ENCODE measurements at places on chromosomes 6 and 20.

GRCh38 chr6:17884498-17885478, 102.6 kb downstream of the KIF13A start:
- DNase-seq: no peak

GRCh38 chr6:24205020-24205492, 79.0 kb downstream of the NRSN1 start:
- peak; percentile 41 for DNase-seq

- DNase-seq: peak; percentile 28
These were observed 45.3 kb downstream of the ZNF292 start for GRCh38 chr6:87200469-87201175.

DNA sequence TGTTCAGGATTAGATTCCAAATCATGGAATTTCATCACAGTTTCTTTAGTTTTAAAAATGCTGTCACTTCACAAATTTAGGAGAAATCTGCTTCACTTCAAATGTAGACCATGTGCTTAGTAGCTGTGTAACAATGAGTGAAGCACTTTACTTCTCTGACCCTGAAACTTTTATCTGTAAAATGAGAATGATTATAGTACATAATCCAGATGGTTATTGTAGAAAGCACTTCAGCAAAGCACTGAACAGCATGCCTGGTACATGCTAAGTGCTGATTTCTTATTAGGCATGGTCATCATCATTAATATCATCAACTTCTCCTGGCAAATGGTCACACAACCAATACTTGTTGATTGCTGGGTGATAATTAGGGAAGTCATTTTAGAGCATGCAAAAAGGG, 705.0 kb downstream of the EPHA7 start:
- DNase-seq: no peak

DNA sequence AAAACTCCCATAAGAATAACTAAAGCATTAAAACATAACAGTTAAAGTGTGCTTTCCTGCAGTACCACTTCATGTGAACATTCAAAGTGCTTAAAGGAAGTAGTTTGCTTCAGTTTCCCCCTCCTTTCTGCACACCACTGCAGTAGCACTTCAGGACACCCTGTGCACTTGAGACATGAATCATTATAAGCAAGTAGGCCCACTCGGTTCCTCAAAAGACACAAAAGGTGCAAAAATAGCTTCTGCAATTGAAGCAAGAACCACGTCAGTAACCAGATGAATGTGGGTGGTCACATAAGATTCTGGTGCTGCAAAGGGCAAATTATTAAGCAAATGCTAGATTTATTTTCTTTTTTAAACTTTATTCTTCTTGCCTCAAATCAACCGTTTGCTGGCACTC, 160.6 kb downstream of the HIVEP2 start:
- no peak for DNase-seq

- no peak for DNase-seq
These were observed 15.0 kb upstream of the PRIM2 start for GRCh38 chr6:57302477-57302876.

DNA sequence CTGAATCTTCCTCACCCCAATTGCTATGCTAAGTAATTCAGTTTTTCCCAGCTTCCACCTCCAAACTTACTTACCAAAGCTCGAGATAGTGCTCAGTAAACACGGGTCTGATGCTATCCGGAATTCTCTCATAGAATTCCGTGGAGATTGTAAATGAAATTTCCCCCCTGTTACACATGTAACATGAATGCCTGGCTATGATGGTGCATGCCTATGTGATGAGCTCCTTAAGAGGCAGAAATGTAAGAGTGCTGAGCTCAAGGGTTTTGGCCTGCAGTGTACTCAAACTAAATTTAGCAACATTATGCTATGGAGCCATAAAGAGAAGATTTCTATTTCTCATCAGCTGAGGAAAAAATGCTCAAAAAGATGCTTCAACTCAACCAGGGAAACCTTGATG, 133.4 kb upstream of the FUT9 start:
- no peak for DNase-seq

GRCh38 chr20:417801-418342, 9.8 kb downstream of the RBCK1 start:
- no peak for DNase-seq

GRCh38 chr6:139912735-139913400, 538.4 kb upstream of the CITED2 start:
- DNase-seq: no peak

GRCh38 chr20:23614163-23614562, 8.4 kb upstream of the CST9 start:
- no peak for DNase-seq

GRCh38 chr20:47318027-47318585, 38.4 kb downstream of the ZMYND8 start:
- DNase-seq: peak; percentile 56

DNA sequence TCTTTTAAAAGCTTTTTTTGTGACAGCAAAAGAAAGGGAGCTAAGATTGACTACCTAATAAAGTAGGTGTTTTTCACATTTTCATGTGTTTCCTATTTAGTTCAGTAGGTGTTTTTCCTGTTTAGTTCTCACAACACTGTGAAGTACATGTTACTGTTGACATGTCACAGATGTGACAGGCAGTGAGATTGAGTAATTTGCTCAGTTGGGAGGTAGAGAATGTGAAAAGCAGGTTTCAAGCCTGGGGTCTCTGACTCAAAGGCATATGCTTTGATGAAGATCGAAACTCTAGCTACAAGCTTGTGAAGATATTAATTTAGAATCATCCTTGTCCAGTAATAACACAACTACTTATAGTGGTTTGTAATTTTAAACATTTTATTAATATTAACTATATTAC, 43.1 kb downstream of the SLX4IP start:
- DNase-seq: no peak

DNA sequence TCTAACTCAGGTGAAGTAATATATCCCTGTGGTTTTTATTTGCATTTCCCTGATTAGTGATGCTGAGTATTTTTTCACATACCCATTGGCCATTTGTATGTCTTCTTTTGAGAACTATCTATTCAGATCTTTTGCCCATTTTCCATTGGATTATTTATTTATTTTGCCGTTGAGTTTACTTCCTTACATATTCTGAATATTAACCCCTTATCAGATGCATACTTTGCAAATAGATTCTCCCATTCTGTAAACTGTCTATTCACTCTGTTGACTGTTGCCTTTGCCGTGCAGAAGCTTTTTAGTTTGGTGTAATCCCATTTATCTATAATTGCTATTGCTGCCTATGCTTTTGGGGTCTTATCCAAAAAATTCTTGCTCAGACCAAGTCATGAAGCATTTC, 336.9 kb downstream of the BTBD9 start:
- no peak for DNase-seq

DNA sequence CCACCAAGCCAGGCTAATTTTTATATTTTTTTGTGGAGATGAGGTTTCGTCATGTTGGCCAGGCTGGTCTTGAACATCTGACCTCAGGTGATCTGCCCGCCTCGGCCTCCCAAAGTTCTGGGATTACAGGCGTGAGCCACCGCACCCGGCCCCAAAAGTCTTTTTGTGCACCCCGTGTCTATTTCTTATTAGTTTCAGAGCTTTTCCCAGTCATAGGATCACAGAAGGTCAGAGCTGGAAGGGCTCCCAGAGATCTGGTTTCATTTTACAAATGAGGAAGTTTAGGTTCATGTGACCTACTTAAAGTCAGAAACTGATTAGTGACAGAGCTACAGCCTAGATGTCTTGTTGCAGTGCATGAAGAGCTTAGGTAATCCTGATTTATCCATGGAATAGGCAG, 1.6 kb upstream of the OGFRL1 start:
- peak; percentile 48 for DNase-seq

- DNase-seq: no peak
These were observed 188.7 kb upstream of the FBXL4 start for GRCh38 chr6:99136488-99136887.

DNA sequence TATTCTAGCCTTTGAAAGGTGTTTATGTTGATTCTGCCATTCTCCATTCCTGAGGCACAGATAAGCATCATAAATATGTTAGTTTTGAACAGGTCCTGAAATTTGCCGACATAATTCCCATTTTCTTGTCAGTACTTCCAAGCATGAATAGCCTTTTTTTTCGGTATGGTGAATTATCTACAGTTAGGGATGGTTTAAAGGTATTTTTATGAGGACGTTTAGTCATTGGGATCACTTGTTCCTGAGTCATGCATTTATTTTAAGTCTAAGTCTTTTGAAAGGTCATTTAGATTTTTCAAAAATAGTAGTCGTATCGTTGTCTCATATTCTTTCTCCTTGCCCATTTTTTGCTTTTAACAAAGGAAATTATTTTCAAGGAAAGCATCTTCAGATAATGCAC, 98.7 kb downstream of the PHACTR3 start:
- no peak for DNase-seq

- no peak for DNase-seq
These were observed 9.7 kb downstream of the DDRGK1 start for GRCh38 chr20:3194617-3195280.

DNA sequence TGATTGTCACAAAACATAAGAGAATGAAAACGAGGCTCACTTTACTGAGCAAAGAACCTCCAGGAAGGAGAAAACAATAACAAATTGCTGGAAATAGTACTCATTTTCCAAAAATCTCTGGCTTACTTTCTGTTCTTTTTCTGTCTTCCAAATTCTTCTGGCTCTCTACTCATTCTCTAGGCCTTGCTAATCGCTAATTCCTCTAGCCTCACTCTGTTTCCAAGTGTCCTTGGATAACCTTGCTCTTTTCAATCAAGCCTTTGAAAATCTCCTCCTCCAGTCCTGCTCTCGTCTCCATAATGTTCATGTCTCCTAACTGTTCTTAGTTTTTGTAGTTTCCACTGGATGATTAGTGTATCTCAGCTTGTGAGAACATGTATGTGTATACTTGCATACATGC, 96.2 kb upstream of the MAP7 start:
- DNase-seq: peak; percentile 27

DNA sequence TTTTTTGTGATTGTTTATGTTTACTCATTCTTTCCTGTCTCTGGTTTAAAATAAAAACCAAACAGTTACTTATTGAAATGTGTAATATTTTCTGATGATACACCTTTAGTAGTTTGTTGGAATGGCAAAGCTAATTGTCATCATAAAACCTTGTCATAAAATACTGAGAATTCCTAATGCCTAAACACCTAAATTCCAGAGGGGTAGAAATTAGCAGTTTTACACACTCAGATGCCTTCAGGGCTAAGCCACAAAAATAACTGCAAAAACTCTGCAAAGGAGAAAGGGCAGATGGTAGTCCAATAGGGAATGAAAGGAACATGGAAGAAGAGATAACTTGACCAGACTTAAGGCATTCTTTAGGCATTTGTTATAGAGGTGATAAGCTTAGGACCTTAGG, 30.3 kb downstream of the FAM83B start:
- DNase-seq: no peak

DNA sequence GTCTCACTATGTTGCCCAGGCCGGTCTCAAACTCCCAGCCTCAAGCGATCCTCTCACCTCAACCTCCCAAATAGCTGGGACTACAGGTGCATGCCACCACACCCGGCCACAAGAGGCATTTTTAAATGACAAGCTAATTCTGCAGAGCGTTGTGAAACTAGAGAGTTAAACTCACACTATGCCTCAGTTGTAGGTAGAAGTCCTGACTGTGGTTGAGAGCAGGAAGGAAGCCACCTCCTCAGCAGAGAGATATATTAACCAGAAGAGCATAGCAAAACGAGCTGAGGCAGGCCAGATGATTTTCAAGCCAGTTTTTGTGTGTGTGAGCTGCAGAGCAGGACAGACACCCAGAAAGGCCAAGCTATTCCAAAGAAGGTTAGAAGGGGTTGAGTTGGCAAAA, 150.3 kb downstream of the MBOAT1 start:
- DNase-seq: no peak

- no peak for DNase-seq
These were observed 35.8 kb downstream of the RREB1 start for GRCh38 chr6:7143476-7143974.

DNA sequence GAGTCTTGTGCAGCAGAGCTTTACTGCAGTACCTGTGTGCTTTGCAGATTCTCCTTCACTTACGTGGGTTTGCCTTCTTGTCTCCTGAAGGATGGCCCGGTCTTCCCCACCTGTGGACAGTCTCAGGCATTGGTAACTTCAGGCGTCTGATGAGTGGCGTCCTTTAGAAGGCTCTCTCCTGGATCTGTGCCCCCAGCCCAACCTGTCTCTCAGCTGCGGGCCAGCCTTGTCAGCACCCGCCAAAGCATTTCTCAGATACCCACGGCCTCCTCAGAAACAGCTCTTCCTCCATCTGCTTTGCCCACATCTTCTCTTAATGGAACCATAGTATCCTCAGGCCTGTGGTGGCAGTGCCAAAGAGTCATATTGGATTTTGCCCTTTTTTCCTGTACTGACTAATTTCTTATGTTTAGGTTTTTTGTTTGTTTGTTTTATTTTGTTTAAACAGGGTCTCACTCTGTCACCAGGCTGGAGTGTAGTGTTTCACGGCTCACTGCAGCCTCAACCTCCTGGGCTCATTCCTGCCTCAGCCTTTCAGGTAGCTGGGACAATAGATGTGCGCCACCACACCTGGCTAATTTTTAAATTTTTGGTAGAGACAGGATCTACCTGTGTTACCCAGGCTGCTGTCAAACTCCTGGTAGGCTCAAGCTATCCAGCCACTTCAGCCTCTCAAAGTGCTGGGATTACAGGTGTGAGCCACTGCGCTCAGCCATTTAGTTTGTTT, 96.6 kb downstream of the ARID1B start:
- DNase-seq: no peak

DNA sequence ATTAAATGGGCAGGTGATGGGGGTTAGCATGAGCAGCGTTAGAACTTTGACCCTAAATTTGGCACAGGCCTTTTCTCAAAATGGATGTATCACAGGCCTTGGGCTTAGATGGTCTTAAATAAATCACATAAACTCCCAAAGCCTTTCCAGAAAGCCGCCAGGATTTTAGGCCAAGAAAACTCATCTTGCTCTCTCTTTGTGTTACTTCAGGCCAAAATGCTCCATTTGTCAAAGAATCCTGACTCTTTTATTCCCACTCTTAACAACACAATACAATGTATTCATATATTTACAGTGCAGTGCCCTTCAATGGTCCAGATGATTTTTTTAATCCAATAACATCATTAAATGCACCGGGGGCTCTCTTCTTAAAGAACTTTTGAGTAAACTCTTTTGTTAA, 5.9 kb upstream of the TCP11 start:
- no peak for DNase-seq

DNA sequence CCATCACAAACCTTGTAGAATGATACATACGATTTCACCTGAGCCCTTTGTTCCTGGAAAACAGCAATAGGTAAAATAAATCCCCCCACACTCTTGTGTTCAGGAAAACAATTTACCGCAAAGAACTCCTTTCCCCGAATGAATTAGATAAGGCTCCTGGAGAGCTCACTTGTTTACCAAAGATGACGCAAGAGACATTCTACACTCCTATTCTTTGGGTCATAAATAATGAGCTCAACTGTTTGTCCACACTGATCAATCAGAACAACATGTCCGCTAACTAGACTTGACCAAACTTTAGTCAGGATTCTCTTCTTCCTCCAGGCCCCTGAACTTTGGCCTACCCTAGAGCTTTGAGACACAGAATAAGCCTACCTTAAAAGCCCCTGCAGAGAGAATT, 271.9 kb upstream of the OPRM1 start:
- no peak for DNase-seq

DNA sequence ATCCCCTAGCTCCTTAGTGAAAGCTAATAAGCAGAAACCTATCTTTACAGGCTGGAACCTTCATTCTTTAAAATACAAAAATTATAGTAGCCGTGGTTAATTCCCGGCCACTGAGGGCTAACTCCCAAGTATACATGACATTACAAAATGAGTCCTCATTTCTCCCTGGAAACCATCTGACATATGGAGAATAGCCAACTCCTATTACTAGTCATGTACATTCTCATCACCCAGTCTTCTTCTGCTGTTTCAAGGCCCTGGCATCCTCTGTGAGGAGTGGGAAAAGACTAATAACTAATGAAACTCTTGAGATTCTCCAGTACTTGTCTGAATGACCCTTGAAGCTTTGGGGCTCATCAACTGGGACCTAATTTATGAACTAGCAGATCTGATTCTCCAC, 30.2 kb downstream of the CSNK2A1 start:
- DNase-seq: no peak

All from GM03348 (cell line).